Fibroblast of upper back skin (primary cell): ENCODE measurements at places on chromosomes 13 and 19.

DNA sequence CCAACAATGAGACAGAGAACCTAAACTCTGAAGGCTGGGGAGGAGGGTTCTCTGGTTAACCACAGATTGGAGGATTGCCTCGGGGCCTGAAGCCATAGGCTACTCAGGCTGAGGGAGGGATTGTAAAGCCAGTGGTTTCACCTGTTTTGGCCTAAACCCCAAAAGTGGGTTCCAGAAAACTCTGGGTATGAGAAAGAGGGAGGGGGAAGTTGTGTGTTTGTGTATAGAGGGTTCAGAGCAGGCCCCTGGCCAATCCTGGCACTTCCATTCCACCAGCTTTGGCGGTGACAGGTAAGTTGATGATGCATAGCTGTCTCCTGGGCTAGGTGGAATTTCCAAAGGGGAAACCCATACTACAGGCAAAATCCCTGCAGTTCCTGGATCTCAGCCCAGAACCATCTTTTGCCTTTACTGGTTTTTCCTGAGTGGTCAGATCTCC lies 13.5 kb upstream of the CCDC97 start:
- DNase-seq, result no peak

DNA sequence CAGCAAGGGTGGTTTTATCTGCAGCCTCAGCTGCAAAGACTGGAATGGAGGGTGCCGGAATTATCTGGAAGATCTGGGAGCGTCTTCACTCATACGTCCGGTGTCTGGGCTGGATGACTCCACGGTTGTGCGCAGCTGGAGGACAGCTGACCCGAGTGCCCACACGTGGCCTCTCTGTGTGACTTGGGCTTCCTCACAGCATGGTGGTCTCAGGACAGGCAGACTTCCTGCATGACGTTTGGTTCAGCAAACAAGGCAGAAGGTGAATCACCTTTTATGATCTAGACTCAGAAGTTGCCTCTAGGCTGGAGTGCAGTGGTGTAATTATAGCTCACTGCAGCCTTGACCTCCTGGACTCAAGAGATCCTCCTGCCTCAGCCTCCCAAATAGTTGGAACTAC lies 33.2 kb downstream of the CACNG6 start:
- DNase-seq, result no peak

GRCh38 chr19:16274447-16274846 lies 50.2 kb upstream of the KLF2 start:
- DNase-seq, result no peak

- DNase-seq, result no peak
Measured at GRCh38 chr13:70424428-70424827, 316.2 kb upstream of the KLHL1 start.

DNA sequence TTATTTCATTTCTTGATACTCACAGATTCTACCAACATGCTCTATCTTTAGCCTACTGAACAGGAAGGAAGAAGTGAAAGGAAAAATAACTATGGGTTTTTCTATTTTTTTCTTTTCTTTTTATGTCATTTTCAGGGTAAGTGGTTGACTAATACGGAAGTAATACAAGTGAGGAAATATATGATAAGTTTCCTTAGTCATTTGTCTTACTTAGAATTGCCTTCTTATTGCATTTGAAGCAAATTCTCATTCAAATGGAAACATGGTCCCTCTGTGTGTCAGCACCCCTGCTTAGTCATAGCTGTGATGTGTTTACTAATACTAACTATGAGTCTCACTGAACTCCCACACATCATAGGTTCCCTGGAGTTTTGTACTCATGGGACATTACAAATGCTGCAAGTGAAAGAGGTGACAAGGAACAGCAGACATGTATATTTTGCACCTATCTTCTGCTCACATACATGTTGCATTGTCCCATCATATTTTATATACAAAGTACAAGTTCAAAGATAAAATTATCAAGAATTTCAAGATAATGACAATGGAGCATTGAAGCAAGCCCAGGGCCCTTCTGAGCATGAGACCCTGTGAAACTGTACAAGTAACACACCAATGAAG lies 60.1 kb downstream of the DCT start:
- DNase-seq, result peak; percentile 55

DNA sequence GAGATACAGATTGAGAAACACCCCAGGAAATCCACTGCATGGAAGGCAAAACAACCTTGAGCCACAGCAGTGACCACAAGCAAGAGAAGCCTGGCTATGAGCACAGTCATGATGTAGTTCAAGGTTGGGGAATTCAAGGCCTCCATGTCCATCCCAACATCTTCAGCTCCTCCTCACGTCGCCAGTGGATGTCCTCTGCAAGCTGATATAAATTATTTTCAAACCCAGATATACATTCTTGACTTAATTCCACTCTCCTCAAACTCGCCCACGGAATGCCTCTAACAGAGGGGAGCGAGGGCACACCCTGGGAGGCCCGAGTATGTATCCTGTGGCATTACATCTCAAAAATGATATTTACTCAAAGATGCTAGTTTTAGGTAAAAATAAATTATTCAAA lies 105.5 kb downstream of the SHISA2 start:
- DNase-seq, result no peak

GRCh38 chr19:38739440-38740256 lies 4.6 kb downstream of the CAPN12 start:
- no peak for DNase-seq

DNA sequence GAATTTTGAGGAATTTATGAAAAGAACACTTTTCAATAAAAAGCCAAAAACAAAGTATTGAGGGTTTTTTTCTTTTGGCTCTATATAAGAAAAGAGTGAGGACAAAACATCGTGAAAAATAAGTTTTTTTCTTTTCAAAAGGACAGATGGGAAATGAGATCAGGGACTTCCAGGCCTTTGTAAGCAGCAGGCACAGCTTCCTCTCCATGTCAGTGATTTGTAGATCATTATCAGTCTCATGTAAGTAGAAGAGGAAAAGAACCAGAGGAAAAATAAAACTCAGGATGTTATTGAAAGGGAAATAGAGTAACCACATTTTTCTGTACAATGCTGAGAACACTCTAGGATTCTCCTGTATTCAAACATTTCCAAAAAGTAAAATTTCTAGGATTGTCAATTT lies 29.9 kb downstream of the DOCK9 start:
- no peak for DNase-seq

- peak; percentile 77 for DNase-seq
Measured at GRCh38 chr19:18274781-18275356, 617 bp upstream of the IQCN start.

DNA sequence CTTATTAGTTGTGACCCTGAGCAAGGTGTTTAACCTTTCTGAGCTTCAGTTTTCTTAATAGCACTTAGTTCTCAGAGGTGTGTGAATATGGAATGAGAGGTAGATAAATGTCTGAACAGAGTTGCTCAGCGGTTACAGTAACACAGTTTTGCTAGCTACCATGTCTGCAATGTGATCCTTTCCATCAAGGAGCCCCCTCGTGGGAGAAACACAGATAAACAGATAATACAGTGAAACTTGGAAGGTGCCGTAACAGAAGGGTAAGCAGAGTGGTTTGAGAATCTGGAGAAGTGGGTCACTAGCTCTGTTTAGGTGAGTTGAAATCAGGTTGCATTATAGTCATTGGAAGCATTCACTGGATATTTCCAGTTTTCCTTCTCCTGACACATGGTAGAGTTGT lies 38.9 kb downstream of the IRS2 start:
- DNase-seq, result peak; percentile 20

GRCh38 chr19:44723952-44724319 lies 24.6 kb upstream of the BCL3 start:
- peak; percentile 79 for DNase-seq

- no peak for DNase-seq
Measured at GRCh38 chr13:50334944-50335343, 319.7 kb downstream of the KCNRG start.

DNA sequence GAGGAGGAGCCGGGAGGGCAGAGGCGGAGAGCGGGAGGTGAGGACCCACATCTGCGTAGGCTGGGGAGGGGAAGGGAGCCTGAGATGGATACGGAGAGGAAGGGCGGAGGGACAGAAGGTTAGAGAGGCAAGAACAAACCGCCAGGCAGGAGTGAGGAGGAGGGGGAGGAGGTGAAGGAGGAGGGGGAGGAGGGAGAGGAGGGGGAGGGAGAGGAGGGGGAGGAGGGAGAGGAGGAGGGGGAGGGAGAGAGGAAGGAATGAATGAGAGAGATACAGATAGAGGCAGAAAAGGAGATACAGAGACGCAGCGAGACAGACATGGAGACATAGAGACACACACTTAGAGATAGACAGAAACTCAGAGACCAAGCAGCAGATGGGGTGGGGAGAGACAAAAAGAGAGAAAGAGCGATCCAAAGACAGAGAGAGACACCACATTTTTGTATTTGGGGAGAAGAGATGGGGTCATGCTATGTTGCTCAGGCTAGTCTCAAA lies 782 bp upstream of the CA11 start:
- DNase-seq, result no peak

GRCh38 chr13:113809934-113810333 lies 50.9 kb downstream of the TMEM255B start:
- no peak for DNase-seq

DNA sequence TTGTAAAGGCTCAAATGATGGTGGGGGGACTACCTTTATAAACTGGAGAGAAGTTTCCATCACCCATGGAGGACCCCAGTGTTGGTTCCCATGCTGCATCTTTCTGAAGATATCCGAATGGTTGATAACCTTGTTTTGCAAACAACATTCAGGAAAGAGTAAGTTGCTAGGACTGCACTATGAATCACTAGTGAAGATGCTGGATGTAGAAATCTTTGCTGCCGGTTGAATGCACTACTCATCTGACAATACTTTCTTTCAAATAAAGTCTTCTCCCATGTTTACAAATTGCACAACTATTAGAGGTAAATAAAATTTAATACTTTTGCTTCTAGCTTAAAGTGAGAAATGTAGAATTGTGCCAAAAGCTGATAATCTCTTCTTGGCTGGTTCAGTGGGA lies 198.4 kb upstream of the SLITRK6 start:
- no peak for DNase-seq

GRCh38 chr13:100274942-100275506 lies 186.1 kb downstream of the PCCA start:
- DNase-seq, result peak; percentile 36

GRCh38 chr13:39485314-39485700 lies 117.7 kb downstream of the LHFPL6 start:
- peak; percentile 28 for DNase-seq

DNA sequence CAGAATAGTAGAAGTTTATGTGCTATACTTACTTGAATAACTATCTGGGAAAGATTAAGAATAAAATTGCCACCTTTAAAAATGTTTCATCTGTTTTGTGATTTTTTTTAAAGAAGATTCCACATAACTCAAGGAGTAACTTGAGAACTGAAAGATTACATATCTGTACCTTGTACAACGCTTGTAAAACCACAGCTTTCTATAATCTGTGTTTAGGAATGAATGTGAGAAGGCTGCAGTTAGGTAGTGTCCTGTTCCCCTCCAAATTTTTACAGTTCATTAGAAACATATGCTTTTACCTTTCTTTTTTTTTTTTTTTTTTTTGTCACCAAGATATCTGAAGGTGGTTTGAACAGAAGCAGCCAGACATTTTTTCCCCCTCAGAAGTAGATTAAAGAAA lies 312.8 kb upstream of the GPC6 start:
- no peak for DNase-seq

DNA sequence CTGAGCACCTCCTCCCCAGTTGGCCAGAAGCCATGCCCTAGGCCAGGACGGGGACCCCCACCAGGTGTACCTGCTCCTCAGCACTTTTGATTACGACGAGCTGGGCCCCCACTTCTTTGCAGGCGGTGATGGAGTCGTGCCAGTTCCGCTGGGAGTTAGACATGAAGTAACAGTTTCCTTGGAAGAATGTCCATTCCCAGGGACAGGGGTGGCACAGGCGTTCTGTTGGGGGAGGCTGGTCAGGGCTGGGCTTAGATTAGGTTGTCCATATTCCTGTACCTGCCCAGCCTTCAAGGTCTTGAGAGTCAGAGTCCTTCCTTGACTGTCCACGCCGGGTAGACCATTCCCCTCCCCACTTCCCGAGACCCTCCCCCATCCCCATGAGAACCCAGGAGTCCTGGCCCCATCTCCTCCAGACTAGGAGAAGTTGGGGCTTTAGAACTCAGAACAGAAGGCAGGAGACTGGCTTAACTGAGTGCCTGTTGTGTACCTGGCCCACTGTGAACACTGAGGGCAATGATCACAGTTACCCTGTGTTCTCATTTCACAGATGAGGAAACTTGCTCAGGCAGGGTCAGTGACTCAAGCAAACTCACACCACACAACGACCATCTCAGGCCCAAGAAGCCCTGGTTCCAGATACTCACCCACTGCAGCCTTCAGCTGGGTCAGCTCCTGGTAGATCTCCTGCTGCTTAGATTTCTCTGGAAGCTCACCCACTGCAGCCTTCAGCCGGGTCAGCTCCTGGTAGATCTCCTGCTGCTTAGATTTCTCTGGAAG lies 2.3 kb downstream of the CD209 start:
- DNase-seq, result no peak

DNA sequence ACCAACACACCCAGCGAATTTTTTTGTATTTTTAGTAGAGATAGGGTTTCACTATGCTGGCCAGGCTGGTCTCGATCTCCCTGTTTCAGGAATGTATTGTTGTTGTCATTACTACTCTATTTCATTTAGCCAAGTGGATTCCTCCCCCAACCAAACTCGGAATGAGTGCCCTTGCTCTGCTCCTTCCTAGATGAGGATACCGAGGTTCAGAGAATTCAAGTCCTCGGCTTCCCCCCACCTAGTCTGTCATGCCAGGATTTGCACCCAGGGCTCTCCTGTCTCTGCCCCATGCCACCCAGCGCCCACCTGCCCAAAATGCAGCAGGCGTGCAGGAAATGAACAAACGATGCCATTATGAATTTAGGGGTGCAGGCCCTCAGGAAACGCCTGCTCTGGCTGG lies 3.5 kb upstream of the SPACA4 start:
- no peak for DNase-seq

DNA sequence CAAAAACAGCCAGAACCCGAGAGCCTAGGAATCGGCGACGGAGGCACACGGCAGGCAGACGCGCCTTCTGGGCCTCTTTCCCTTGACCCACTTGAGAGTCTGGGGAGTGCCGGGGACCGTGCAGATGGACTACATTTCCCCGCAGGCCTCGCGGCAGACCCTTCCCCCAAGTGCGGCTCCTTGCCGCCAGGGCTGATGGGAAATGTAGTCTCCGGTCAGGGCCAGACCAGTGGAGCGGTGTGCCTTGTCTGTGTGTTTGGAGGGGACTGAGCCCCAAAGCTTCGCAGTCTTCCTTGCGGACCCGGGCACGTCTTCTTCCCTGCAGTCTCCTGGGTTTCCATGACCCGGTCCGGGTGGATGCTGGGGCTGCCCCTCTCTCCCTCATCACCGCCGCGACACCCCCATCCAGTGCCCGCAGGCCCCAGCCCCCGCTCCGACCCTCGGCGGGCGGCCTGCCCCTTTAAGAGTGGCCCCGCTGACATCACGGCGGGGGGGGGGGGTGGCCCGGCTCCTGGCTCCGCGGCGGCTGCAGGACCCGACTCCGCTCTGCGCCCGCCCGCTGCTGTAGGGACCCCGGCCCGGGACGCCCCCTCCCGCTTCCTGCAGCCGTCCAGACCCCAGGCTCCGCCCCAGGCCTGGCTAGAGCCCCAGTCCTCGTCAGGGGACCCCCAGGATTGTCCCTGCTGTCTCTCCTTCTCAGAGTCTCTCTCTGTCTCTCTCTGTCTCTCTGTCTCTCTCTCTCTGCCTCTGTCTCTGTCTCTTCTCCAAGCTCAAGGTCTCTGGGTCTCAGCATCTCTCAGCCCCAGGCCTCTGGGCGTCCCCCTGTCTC lies 758 bp upstream of the CACNG7 start:
- DNase-seq, result peak; percentile 49
